ENCODE measurements at places on chromosomes 12 and 14. TPM values are rescaled to one million over a fixed set of nuclear protein-coding genes. Genes with fewer than 3 reads are reported as not detected.
A peak's percentile ranks its signal among the peaks of the same experiment; 100 is the strongest.

The DNAJC22 gene
- 4.6 TPM for total RNA-seq

GRCh38 chr12:112868459-112869041, 38.2 kb upstream of the OAS1 start:
- no peaks in the 10 kb centered on the region for H3K4me1 ChIP-seq
- no peaks in the 10 kb centered on the region for H3K27me3 ChIP-seq
- no peak overlapping the region for H3K4me3 ChIP-seq
- H3K36me3 ChIP-seq: no peaks in the 10 kb centered on the region
- H3K27ac ChIP-seq: no peak overlapping the region

- no peak for DNase-seq
- no peak overlapping the region for H3K4me3 ChIP-seq
- no peaks in the 10 kb centered on the region for H3K4me1 ChIP-seq
- no peaks in the 10 kb centered on the region for H3K27me3 ChIP-seq
Measured at GRCh38 chr12:110780448-110780847, 37.8 kb upstream of the PPP1CC start.

DNA sequence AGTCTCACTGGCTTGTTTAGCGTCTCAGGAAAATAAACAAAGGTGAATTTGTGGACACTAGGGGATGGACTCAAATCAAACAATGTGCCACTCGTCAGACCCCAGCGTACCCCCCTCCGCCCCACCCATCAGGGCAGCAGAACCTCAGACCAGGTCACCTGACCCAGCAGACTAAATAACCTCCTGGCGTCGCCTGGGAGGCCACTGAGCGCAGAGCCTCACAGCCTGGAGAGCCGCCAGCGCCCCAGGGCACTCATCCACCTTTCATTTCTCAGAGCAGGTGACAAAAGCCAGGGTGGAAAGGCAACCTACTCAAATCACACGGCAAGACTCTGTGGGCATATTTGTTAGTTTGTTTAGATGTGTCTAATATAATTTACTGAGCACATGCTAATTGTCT, 100.9 kb downstream of the DICER1 start:
- H3K27ac ChIP-seq: no peak overlapping the region
- no peak for DNase-seq
- no peak overlapping the region for H3K4me3 ChIP-seq

- H3K27me3 ChIP-seq: no peaks in the 10 kb centered on the region
- H3K36me3 ChIP-seq: no peaks in the 10 kb centered on the region
- H3K4me3 ChIP-seq: no peak overlapping the region
- no peak overlapping the region for H3K27ac ChIP-seq
- peak; percentile 43 for DNase-seq
Measured at GRCh38 chr14:71698027-71698426, 234.2 kb upstream of the RGS6 start.

- peak overlapping the region; percentile 2 for H3K27ac ChIP-seq
- no peaks in the 10 kb centered on the region for H3K36me3 ChIP-seq
- no peaks in the 10 kb centered on the region for H3K27me3 ChIP-seq
- peaks cover 16% of the 10 kb centered on the region for H3K4me1 ChIP-seq
- DNase-seq: no peak
- peak overlapping the region; percentile 80 for H3K4me3 ChIP-seq
Measured at GRCh38 chr12:21773806-21774205, 700 bp downstream of the KCNJ8 start.

GRCh38 chr12:109169686-109170085, 53.3 kb downstream of the ACACB start:
- no peak overlapping the region for H3K27ac ChIP-seq
- H3K4me1 ChIP-seq: no peaks in the 10 kb centered on the region
- H3K4me3 ChIP-seq: no peak overlapping the region
- DNase-seq: peak; percentile 34
- no peaks in the 10 kb centered on the region for H3K36me3 ChIP-seq

- H3K4me1 ChIP-seq: no peaks in the 10 kb centered on the region
- no peak overlapping the region for H3K27ac ChIP-seq
- H3K36me3 ChIP-seq: no peaks in the 10 kb centered on the region
- H3K27me3 ChIP-seq: no peaks in the 10 kb centered on the region
Measured at GRCh38 chr12:72747111-72747849, 475.1 kb downstream of the TRHDE start.

- H3K36me3 ChIP-seq: no peaks in the 10 kb centered on the region
- no peak overlapping the region for H3K4me3 ChIP-seq
- no peaks in the 10 kb centered on the region for H3K4me1 ChIP-seq
- H3K27me3 ChIP-seq: no peaks in the 10 kb centered on the region
Measured at GRCh38 chr14:105710119-105711043, 184.0 kb downstream of the TMEM121 start.
